Hematopoietic multipotent progenitor cell treated with erythropoietin and hydrocortisone succinate and interleukin-3 and kit ligand, for 8 days (in vitro differentiated cells): ENCODE measurements at places on chromosomes 12 and 14.

DNA sequence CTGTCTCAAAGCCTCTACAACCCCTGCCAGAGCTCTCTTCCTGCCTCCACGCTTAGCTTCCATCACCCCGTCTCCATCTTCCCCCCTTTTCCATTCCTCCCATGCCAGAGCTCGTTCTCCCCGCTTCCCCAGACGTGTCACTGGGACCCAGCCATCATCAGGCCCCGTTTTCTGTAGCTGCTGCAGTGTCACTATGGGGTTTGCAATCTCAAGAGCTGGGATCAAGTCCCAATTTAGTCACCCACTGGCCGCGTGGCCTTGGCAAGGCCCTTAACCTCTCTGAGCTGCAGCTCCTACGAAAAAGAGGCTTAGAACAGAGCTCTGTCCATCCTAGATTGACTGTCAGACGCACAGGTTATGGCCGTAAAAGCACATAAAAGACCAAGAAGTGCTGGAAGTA is 901 bp upstream of the FAIM2 start:
- no peak for DNase-seq

DNA sequence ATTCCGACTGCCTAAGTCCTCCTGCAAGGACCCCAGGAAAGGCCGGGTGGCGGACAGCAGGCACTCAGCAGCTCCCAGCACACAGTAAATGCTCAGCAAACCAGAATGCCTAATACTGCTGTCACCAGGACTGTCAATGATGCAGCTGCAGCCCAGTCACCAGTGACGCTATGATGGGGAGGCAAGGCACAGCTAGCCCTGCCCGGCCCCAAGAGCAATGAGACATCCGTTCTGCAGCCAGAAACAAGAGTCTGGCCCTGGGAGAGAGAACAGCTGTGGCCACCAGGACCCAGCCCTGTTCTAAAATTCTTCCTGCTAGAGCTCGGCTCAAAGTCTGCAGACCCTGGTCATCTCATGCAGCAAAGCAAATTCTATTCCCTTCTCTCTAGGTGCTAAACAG is 69.8 kb downstream of the NCOR2 start:
- DNase-seq: no peak

GRCh38 chr12:6038160-6038559 is 86.3 kb downstream of the VWF start:
- peak; percentile 87 for DNase-seq

GRCh38 chr14:88069677-88070076 is 64.7 kb downstream of the GPR65 start:
- DNase-seq: no peak
